ENCODE measurements at places on chromosomes 7 and 10.

DNA sequence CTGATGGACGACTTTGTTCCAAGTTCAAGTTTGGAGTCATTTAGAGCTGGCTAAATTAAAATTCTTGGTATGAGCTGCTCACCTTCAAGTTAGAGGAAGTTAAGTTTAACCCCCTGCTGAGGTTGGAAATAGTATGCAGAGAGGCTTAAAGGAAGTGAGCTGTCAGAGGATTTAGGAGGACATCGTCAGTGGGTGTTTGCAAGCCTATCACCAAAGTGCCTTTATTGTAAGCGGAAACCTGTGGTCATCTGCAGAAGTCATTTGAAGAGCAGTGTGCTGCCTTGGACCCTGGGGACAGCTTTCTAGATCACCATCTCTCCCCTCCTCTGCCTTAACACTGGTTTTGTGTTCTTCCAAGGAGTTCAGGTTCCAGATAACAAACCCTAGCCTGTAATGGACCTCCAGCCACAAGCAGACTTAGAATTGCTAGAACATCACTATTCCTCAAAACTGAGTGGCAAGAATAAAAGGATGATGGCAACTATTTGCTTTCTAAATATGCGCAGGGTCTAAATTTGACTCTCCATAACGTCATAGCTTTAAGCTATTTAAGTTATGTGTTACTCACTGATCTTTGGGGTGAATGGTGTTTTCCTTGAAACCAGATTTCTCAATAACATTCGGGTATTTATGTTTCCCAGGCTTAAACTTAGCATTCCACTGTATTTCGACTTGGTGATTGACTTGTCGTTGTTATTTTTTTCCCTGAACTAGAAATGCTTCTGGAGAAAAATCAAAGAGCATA lies 93.4 kb downstream of the SLC39A12 start:
- DNase-seq = no peak

- DNase-seq = no peak
Observed at GRCh38 chr10:120975868-120976225, 124.7 kb downstream of the WDR11 start.

GRCh38 chr7:90246171-90246570 lies 1.2 kb downstream of the CFAP69 start:
- no peak for DNase-seq

DNA sequence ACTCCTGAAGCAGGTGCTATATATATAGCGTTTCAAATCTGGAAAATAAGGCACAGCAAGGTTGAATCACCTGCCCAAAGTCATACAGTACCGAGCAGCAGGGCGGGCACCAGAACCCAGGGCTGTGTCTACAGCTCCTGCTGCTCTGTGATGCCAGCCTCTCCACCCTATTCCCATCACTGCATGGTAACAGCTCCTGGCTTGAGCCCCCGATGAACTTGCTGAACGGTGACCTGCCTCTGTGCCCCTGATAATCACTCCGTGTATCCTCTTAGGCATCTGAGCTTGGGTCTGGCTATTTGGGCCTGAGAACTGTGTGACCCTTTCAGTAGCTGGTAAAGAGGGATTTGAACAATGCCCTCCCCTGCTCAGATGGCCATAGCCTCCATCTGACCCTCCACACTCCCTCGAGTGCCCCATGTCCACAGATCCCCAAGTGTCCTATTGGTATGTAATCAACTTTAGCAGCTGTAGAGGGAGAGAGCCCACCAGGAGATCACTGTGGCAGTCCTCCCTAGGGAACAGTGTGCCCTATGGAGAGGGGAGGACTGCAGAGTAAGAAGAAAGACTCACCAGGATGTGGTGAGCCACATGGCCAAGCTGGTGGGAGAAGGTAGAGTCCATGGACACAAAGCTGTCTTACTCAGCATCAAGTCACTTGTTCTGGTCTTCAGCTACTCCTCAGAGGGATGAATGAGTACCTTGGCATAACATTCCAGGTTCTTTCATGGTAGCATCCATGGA lies 1.1 kb upstream of the ARHGAP22 start:
- DNase-seq = peak; percentile 7

GRCh38 chr10:17423632-17424186 lies 30.7 kb downstream of the ST8SIA6 start:
- DNase-seq = no peak

DNA sequence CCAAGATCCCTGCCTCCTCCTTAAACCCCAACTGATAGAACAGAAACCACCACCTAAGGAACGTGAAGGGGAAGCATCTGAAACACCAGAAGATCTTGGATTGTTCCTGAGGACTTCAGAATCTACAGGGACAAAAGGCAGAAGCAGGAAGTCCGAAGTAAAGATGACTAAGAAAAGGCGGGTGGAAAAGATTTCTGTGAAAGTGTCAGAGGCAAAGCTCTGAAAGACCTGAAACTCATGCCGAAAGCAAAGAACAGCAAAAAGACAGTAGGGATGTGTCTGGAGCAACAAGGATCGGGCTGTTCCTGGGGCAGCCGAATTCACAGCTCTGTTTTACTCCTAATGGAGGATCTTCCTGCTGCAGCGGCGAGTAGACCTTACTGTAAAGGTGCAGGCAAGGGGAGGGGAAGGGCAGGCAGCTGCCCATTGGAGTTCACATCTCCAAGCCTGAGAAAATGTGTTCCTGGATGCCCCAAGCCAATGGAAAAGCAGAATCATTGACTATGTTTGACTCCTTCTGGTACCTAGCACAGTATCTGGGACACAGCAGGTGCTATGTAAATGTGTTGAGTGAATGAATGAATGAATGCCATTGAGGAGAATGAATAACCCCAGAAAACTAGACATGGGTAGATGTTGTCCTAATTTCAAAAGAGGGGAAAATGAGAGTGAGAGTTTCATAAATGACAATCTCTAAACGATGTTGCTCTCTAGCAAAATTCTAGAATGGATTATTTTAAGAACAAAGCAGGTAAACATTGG lies 40.4 kb downstream of the PDIA4 start:
- DNase-seq = no peak

DNA sequence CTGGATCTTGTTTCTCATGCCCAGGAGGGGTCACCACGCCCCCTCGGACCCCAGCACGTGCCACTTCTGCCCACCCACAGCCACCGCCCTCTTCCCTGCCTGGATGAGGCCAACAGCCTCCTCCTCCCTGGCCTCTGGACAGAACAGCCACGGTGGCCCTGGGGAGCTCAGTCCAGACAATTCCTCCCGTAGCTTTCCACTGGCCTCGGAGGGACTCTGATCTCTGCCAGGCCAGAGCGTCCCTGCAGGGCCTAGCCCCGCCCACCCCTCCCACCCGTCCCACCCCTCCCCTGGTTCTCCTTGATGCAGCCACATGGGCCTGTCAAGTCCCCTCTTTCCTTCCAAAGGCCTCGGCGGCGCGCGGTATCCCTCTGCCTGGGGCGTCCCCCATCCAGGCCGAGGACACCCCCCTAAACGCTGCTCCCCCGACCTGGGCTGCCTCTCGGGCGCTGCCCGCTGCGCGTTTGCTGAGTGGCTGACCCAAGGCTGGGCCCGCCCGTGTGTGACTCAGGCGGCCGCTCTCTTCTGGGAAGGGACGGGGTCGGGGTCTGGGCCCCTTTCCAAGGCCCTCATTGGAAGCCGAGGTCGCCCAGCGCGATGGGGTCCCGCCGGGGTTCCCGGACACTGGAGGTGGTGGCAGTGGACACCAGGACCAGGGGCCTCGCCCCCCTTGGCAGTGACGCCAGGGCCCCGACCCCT lies 557 bp downstream of the TMEM120A start:
- DNase-seq = no peak

GRCh38 chr7:108358553-108358952 lies 97.7 kb downstream of the NRCAM start:
- DNase-seq = no peak

DNA sequence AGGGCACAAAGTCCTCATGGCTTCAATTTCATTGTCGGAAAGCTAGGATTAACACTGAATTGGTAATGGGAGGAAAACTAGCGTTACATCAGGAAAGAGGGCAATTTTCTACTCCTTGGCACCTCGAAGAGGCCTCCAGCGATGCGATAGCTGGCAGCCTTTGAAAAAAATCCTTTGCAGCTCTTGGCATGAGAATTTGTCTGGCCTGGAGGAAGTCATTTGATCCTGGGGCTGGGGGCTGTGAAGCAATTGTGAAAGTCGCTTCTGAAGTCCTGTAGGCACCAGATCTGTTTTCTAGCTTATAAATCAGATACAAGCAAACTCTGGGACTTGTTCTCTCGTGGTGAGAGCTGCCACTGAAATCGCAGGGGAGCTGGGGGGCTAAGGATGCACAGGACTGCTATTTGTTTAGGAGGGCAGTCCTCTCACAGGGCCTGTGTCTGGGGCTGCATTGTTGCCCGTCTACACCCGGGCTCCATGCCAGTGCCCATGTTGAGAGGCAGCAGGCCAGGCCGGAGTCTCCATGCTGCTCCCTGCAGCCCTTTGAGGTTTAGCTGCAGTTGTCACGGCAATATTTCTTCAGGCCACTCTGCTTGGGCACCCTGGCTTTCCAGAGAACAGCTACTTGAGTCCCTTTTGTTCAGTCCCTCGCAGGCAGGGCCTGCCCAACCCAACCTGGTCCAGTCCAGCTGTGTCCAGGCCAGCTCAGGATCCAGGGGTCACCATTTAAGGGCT lies 206.8 kb upstream of the LYZL1 start:
- DNase-seq = no peak

DNA sequence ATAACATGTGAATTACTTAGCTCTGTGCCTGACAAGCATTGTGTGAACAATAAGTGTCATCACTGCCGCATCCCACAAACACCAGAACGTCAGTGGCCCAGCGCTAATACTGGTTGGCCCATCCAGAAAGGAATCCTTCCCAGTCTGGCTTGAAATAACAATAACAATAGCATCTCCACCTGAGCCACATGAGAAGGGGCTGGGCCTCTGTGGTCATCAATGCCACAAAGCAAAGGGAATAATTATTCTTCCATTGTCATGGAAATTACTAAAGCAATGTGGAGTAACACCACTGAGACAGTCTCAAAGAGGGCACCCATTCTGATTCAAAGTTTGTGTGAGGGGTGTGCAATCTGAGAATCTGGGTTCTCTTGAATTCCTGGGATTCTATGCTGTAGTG lies 105.7 kb upstream of the INHBA start:
- DNase-seq = no peak

Measured in bone marrow (tissue), 2 donors.